SJSA1 (cell line): ENCODE measurements at places on chromosomes 2 and 18. TPM values are rescaled to one million over a fixed set of nuclear protein-coding genes. Genes with fewer than 3 reads are reported as not detected.

PPP4R1 gene
- 118 and 130 TPM in 2 replicates for total RNA-seq

RMDN2 gene
- total RNA-seq = 17.6 and 20.8 TPM in 2 replicates

DNA sequence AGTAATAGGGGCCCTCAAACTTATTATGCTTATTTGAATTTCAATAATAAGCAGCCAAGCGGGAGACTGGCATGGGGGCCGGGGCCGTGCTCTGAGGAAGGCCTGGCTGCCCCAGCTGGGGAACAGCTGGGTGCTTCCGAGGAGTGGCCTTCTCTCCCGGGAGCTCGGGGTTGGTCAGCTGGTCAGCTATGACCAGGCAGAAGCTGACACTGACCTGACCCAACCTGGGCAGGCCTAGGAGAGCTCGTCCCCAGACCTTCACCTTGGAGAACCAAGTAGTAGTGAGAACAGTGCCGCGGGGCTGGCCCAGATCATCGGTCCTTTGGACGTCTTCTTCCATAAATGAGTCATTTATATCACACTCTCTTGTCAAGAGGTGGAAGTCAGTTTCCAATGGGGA, 36.1 kb downstream of the RRM2 start:
- DNase-seq = no peak

DNA sequence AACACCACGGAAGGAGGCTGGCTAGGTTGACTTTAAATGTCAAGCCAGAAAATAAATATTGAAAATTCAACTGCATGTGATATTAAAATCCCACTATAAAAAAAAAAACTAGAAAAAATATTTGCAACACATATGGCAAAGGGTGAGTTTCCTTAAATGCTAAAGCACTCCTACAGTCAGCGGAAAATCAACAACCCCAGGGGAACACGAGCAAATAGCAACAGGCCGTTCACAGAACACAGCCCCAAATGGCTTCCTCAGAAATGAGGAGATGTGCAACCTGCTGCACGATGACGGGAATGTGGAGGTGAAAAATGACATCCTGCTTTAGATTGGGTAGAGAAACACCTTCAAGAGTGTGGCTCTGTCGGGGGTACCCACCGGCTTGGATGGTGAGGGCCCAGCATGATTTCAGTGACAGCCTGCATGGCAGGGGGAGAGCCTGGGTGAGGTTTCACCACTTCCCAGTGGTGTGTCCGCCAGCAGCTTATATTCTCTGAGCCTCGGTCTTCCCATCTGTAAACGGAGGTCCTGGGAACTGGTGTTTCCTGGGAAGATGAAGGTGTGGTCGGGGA, 157.9 kb upstream of the GLI2 start:
- no peak for DNase-seq

- DNase-seq = no peak
Observed at GRCh38 chr2:150994076-150994475, 267.6 kb downstream of the RBM43 start.

DNA sequence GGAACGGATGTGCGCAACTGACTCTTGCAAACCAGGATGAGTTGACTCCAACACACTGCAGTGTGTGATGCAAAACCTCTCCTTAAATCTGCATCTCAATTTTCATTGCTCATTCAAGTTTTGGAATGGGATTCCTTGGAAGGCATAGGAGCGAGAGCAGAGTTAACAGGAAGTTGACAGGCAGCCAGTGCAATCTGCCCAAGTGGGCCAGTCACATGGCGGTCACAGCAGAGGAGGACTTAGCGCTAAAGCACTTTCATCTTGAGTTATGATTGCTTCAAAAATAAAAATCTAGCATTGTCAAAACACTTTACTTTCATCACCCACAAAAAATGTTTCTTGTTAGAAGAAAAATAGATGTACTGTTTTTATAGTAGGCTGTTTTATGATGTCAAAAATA, 439.0 kb downstream of the FBXO15 start:
- no peak for DNase-seq
